Fibroblast of villous mesenchyme (primary cell): ENCODE measurements at places on chromosomes 4 and X. TPM values are rescaled to one million over a fixed set of nuclear protein-coding genes. Genes with fewer than 3 reads are reported as not detected.

RBM46 gene
- 0.32 TPM in 1 of 2 replicates, not detected in the other for total RNA-seq

CAPN6 gene
- total RNA-seq: 0.97 and 1.3 TPM in 2 replicates

SSX2 gene
- not detected in 2 replicates for total RNA-seq

ATP1B4 gene
- not detected in 2 replicates for total RNA-seq

BMX gene
- under 0.01 TPM in 1 of 2 replicates, not detected in the other for total RNA-seq

SLIT2 gene
- total RNA-seq: 8.4 and 20.7 TPM in 2 replicates

SPANXN3 gene
- not detected in 2 replicates for total RNA-seq

MAGEC1 gene
- not detected in 2 replicates for total RNA-seq

RP2 gene
- total RNA-seq: 19.0 and 38.4 TPM in 2 replicates

AVPR2 gene
- total RNA-seq: under 0.01 TPM in 1 of 2 replicates, not detected in the other

NUDT10 gene
- total RNA-seq: 0.32 and 1.3 TPM in 2 replicates

XAGE1A gene
- total RNA-seq: 0.32 TPM in 1 of 2 replicates, not detected in the other
